Daoy (cell line): ENCODE measurements at places on chromosomes 1 and 21. TPM values are rescaled to one million over a fixed set of nuclear protein-coding genes. Genes with fewer than 3 reads are reported as not detected.

- DNase-seq, result no peak
Observed at GRCh38 chr1:193542690-193543089, 356.3 kb upstream of the B3GALT2 start.

DNA sequence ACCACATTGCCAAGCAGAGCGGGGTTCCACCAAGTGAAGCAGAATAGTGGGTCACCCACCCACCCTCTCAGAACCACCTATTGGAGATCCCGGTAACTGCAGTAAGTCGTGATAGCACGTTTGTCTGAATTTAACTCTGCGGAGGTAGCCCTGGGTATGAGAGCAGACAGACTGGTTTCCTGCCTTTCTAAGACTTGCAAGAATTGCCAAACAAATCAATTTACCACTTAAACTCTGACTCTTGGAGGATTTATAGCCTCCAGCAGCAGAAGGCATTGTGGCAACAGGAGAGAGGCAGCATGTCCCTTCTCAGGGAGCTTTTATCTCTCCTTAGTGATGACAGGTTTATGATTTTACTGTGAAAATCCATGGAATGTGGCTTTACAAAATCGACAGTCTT, 287.9 kb upstream of the FMN2 start:
- DNase-seq, result no peak

- peak; percentile 40 for DNase-seq
Observed at GRCh38 chr21:35428489-35428888, 379.4 kb upstream of the RUNX1 start.

DNA sequence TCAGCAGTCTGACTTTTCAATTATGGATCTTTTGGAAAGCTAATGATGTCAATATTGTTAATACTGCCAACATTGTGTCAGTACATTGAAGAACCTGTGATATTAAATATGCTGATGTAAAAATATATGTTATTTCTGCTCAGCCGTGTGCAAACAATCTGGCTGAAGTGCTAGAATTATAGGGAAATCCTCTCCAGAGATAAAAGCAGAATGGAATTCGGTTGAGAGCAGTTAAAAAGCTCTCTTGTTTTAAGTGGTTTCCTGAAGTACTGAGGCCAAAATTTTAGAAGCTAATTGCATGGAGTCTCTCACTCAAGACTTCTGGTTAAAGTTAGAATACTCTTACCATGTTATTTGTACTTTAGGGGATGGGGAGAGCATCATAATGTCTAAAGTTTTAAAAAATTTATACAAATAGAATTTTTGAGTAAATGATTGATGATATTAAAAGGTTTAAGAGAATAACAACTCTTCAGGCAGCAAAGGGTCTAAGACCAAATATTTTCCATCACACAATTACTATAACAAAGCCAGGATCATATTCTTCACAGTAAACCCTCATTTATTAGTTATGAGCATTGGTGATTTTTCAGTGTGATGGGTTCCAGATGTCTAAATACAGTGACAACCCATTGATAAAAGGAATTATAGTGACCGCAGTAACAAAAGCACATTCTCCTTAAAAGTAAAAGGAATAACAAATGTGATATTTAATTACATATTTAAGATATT, 834.2 kb upstream of the CXADR start:
- DNase-seq, result no peak

The TSPAN2 gene
- total RNA-seq, result 11.7 and 14.9 TPM in 2 replicates

GRCh38 chr1:89720839-89721238, 87.9 kb downstream of the LRRC8C start:
- DNase-seq, result no peak

DNA sequence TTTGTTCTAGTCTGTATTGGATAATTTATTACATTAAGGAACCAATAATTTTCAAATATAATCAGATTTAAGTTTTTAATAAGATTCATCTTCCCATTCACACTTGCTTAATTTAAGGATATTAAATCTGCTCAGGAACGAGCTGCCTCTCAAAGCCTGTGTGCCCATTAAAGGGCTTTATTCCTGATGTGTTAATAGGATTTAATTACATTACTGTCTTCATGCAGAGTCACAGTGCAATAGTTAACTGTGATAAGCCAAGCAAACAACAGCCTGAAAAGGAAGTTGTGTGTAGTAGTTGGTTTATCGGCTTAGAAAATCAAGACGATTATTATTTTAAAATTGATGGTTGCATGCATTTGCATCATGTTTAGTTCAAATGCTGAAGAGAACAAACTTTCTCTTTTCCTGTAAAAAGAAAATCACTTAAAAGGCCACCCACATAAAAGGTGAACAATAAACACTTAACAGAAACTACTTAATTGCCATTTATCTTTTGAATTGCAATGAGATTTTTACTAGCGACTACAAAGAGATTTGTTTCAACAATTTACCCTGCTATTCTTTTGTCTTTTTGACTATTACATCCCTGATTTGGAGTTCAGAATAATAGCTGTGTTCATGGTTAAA, 174.6 kb downstream of the RWDD3 start:
- DNase-seq, result no peak

DNA sequence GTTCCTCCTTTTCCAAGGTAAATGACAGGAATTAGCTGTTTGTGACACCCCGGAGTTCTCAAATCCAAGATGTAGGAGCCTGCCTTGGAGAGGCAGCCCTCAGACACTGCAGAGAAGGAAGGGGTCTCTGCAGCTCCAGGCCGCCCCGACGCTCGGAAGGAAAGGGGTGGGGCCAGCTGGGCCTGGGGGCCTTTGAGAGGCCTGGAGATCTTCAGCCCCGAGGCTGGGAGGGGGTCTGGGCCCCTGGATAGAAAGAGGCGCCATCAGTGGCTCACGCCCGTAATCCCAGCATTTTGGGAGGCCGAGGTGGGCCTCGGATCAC, 1.1 kb upstream of the TNFRSF18 start:
- DNase-seq, result no peak

The AKNAD1 gene
- not detected in 2 replicates for total RNA-seq

- DNase-seq, result no peak
Observed at GRCh38 chr1:12450090-12450755, 167.8 kb downstream of the DHRS3 start.

- no peak for DNase-seq
Observed at GRCh38 chr1:159161719-159162026, 9.7 kb upstream of the CADM3 start.

DNA sequence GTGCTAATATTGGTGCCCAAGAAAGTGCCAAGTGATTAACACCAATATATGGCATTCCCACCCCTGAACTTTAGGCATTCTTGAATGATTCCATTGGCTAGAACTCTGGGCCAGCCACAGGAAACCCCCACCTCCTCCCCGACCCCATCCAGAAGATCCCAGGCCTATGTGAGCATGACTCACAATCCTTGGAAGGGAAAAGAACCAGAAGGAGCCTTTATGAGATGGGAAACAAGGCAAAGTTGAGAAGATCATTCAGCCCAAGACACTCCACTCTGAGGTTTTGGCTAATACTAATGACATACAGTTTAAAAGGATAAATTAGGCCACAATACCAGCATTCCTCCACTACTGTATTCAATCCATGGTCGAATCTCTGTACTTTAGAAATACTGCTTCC, 21.8 kb downstream of the ELK4 start:
- DNase-seq, result peak; percentile 40

- no peak for DNase-seq
Observed at GRCh38 chr1:55359611-55360010, 144.4 kb upstream of the USP24 start.

DNA sequence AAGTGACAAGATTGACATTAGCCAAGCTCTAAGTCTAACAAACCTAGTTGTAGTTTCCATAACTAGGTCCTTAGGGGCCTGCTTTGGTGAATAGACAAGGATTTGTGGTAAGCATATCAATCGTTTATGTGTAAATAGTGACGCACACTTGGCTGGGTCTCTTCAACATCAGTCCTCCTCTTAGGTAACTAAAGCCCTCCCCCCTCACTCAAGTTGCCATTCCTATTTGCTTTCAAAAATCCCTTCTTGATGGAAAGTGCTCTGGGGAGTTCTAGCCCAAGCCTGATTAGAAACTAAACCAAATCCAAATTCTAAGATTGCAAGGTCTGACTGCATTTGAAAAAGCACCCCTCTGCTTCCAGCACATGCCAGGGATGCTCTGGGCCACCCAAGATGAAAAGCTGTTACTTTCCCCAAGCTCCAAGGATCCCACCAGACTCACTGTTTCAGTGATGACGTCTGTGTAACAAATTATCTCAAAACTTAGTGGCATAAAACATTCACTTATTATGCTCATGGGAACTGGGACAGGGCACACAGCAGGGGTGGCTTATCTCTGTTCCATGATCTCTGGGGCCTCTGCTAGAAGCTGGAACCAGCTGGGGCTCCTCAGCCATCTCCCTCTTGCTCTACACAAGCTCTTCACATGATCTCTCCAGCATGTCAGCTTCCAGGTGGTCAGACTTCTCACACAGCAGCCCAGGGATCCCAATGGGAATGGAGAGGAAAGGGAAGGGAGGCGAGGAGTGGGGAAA, 74.1 kb downstream of the RRAGC start:
- peak; percentile 69 for DNase-seq

The MTF1 gene
- total RNA-seq, result 1.5 and 2.3 TPM in 2 replicates

The VAMP4 gene
- 4.6 and 5.3 TPM in 2 replicates for total RNA-seq

- DNase-seq, result peak; percentile 16
Observed at GRCh38 chr1:75136921-75137641, 2.9 kb downstream of the LHX8 start.

DNA sequence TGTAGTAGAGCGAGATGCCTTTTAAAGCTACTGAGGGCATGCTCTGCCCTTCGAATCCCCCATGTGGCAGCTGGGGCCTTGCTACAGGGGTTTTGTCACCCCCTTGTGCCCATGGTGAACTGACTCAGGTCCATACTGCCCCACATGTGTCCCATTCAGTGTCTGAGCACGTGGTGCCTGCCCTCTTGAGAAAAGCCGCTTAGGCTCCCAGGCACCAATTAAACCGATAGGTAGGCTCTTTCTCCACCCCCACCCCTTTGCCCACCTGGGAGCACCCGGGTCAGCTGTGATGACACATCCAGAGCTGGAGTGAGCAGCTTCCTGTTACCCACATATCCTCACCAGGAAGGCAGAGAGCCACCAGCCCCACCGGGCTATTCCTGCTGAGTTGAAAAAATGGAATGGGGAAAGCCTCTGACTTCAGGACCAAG, 30.5 kb downstream of the TMCC2 start:
- DNase-seq, result peak; percentile 63

- DNase-seq, result no peak
Observed at GRCh38 chr1:25531082-25531461, 12.3 kb upstream of the LDLRAP1 start.

DNA sequence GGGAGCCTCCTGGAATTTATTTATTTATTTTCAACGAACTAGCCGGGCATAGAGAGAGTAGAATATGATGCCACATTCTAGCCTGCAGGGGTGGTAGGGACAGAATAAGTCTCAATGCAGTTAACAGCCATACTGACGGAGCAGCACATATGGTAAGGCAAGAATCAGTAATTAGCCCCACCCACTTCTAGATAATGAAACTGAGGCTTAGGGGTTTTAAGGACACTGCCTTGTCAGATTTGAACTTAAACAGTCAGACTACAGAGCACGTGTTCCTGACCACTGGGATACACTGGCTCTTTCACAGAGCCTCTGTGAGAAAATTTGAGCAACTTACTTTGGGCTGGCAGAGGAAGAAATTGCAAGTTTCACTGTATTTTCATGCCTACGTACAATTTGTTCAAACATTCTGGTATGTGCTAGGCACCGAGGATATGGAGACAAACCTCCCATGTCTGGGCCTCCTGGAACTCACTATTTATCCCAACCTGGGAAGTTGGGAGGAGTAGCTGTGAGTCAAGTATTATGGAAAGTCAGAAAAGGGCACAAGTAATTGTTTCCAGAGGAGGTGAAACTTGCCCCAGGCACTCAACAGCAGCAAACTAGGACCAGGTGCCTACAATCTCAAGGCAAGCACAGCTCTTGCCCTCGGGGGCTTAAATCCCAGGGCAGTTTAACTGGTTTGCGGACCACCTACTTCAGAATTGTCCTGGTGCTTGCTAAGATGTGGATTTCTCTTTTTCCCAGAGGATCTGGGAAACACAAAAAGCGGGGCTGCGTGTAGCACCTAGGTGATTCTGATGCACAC, 1.6 kb upstream of the CLIC4 start:
- peak; percentile 71 for DNase-seq

DNA sequence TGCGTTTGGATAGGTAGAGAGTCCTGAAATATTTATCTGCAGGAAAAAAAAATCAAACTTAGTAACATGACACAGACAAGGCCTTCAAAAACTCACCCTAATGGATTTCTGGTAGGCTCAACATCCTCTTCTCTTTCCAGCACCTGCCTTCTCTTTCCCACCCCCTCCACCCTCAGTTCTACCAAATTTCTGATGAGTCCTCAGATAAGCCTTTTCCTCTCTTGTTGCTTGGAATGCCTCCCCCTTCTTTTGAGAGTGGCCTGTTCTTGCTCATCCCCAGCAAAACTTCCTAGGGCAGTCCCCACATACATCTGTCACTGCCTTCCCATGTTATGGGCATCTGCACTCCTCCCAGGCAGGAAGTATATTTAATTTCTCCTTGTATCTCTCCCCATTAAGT, 7.6 kb upstream of the LBR start:
- no peak for DNase-seq

The KDF1 gene
- 0.11 TPM in 1 of 2 replicates, not detected in the other for total RNA-seq

GRCh38 chr1:222195857-222196256, 352.0 kb downstream of the HHIPL2 start:
- DNase-seq, result no peak

The MYBPHL gene
- not detected in 2 replicates for total RNA-seq

GRCh38 chr1:231971397-231972110, 345.0 kb downstream of the DISC1 start:
- peak; percentile 87 for DNase-seq

GRCh38 chr1:162035241-162035640, 11.6 kb upstream of the OLFML2B start:
- DNase-seq, result peak; percentile 80

The OVAAL gene
- 1.1 TPM in 1 of 2 replicates, not detected in the other for total RNA-seq

GRCh38 chr1:205172729-205173366, 38.7 kb downstream of the DSTYK start:
- DNase-seq, result peak; percentile 91

- peak; percentile 67 for DNase-seq
Observed at GRCh38 chr1:64980745-64981600, 14.6 kb upstream of the JAK1 start.

- peak; percentile 72 for DNase-seq
Observed at GRCh38 chr1:14923727-14924452, 229.7 kb upstream of the TMEM51 start.

The PTGFRN gene
- total RNA-seq, result 177 and 219 TPM in 2 replicates

The MSH4 gene
- 0.06 and 0.34 TPM in 2 replicates for total RNA-seq

DNA sequence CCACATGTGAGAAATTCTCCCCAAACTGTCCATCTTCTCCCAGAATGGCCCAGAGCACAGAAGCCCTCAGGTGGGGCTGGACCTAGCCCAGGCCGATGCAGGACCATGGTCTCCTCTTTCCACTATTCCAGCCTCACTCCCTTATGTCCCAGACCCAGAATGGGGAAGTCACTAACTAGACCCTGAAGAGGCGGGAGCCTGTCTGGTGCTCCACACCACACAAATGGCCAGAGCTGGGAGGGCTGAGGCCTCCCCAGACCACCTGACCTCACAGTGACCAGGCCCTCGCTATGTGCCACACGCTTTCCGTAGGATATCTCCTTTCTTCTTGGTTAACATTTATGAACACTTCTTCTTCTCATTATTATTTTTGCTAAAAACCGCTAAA, 54.9 kb upstream of the EDN2 start:
- no peak for DNase-seq

The OR2T33 gene
- 0.57 and 1.7 TPM in 2 replicates for total RNA-seq

GRCh38 chr1:24699628-24700027, 45.6 kb upstream of the CLIC4 start:
- peak; percentile 52 for DNase-seq

The EEIG2 gene
- total RNA-seq, result 13.4 and 14.2 TPM in 2 replicates

- DNase-seq, result no peak
Observed at GRCh38 chr1:213998785-213999184, 11.0 kb downstream of the PROX1 start.
